ENCODE measurements at places on chromosomes 3 and 15.

DNA sequence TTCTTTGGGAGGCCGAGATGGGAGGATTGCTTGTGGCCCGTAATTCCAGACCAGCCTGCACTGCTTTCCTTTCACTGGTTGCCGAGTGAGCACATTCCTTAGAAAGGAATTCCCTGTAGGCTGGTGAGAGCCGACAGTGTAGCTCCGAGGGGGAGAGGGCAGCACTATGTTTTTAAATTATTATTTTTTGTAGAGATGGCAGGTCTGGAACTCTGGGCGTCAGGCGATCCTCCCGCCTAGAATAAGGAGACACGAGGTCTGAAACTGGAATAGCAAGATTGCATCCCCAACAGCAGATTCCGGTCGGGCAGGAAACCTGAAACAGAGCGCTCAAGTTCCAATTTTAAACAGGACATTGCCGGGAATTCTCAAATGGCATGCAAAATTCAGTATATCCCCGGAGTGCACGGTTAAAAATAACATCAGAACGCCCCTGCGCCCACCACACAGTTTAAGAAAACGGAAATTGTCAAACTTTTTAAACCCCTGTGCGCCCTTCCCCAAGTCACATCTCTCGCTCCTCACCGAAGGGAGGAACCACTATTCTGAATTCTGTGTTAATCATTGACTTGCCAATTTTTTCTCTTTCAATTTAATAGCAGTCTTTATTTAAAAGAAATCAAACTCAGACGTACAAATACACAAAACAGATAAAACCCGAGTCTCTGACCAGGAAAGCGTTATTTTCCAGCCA lies 643 bp upstream of the RNU5B-1 start:
- no peak for DNase-seq

DNA sequence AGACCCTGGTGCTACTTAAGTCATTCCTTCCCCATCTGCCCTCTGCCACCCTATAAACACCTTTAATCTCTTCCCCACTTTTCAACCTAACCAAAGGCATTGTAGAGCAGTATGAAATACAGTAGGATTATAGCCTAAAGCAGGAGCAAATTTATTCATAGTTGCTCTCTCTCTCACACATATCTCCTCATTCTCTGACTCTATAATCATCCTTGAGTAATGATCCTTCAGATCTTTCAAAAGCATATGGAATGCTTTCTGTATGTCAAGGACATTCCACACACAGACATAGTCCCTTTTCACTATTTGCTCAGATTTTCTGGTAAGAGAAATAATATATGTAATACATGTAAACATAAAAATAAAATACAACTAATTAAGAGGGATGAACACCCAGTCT lies 54.1 kb downstream of the TRPC1 start:
- no peak for DNase-seq

GRCh38 chr15:65044724-65045481 lies at the start of gene SLC51B:
SLC51B (plus strand) TSS chr15:65045387; CDS start chr15:65050005, 4,618 bp downstream.
- DNase-seq, result no peak

DNA sequence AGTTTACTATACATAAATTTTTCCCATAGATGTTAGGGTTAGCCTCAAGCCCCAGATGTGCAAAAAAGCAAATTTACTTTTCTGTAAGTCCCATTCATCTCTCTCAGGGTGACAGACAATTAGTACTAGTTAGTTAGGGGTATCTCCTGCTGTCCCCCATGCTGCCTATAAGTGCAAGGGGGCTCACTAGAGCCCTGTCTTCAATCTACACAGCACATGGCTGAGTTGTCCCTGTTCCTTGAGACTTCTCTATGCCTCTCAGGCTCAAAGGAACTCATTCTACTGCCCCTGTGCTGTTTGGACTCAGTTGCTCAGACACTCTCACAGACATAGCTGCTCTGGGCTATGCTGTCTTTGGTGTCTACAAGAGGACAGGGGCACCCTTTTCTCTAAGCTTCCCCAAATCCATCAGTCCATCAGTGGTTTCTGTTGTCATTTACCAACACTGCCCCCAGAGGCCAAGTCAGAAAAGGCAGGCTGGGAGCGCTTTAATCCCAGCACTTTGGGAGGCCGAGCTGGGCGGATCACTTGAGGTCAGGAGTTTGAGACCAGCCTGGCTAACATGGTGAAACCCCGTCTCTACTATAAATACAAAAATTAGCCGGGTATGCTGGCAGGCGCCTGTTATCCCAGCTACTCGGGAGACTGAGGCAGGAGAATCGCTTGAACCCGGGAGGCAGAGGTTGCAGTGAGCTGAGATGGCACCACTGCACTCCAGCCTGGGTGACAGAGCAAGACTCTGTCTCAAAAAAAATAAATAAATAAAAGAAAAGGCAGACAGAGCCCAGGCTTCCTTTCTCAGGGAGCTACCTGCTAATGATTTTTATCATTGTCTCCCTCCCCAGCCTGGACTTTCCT lies 31.4 kb upstream of the PRTG start:
- peak; percentile 13 for DNase-seq

GRCh38 chr3:45330510-45331295 lies 57.7 kb upstream of the LARS2 start:
- DNase-seq, result no peak

Data from stimulated activated CD8-positive, alpha-beta memory T cell treated with anti-CD3 and anti-CD28 coated beads, Interleukin-4, amount 100 ng/mL, for 24 hours (primary cell).